ENCODE measurements at places on chromosomes 11 and 22.

DNA sequence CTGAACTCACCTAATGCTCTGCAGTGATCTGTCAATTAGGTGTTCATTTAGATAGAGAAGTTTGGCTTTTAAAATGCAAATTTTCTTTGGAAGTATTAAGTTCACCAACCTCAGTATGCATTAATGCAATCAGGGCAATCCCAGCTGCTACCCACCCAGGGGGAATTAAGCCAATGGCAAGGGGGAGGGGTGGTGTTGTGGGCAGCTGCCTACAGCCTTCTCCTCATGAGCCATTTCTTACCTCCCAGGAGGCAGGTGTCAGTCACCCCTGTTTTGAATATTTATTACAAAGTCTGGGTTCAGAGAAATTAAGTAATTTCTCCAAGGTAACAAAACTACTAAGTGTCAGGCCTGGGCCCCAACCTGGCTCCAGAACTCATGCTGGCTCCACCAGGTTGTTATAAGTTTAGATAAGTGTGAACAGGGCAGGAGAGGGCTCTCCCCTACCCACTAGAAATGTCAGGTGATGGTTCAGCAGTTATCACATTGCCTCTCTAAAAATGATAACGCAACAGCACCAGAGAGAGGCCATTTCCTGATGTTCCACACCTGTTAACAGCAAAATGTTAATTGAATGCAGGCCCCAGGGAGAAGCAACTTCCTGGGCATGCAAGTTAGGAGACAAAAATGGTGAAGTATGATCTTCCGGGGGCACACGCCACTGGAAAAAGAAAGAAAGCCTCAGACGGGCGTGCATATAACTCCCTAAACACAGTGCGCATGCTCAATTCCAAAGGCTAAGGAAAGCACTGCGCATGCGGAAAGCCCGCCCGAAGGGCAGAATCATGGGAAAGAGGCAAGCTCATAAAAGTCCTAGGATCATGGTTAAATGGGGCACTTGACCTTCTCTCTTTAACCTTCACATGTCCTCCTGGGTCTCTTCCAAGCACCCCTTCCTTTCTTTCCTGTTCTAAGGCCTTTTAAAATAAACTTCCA, 35.4 kb upstream of the GNAZ start:
- DNase-seq = peak; percentile 83

- DNase-seq = no peak
Measured at GRCh38 chr11:108592591-108593213, 866 bp downstream of the EXPH5 start.

GRCh38 chr11:27830206-27830605, 130.0 kb upstream of the BDNF start:
- no peak for DNase-seq

DNA sequence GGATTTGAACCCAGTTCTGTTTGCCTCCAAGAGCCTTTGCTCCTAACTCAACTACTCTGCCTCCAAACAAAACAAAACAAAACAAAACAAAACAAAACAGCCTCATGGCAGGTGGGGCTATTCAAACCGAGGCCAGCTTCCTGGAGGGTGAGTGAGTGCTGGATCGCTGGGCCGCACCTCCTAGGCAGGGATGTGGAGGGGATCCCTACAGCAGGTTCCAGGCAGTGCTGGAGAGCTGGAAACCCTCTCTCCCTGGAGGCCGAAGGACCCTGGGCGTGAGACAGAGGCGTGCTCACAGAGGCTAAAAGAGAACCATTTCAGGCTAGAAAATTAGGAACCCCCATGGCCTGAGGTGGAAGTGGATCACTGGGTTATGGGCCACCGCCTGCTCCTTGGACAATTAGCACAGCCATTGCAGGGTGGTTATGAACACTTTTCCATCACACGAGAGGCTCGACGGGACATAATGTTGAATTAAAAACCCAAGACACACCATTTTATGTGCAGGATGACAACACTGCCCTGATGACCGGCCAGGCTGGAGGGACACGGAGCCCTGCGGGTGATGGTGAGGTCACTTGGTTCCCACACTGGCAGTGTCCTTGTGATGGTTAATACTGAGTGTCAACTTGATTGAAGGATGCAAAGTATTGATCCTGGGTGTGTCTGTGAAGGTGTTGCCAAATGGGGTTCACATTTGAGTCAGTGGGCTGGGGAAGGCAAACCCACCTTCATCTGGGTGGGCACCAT, 35.2 kb downstream of the SHISAL1 start:
- no peak for DNase-seq
